Right ventricle myocardium superior (tissue), 1 donor: ENCODE measurements at places on chromosomes 4 and X. TPM values are rescaled to one million over a fixed set of nuclear protein-coding genes. Genes with fewer than 3 reads are reported as not detected.

ASIC5 gene
- total RNA-seq = not detected

- DNase-seq = peak; percentile 46
Observed at GRCh38 chr4:7307394-7308099, 115.2 kb downstream of the SORCS2 start.

DNA sequence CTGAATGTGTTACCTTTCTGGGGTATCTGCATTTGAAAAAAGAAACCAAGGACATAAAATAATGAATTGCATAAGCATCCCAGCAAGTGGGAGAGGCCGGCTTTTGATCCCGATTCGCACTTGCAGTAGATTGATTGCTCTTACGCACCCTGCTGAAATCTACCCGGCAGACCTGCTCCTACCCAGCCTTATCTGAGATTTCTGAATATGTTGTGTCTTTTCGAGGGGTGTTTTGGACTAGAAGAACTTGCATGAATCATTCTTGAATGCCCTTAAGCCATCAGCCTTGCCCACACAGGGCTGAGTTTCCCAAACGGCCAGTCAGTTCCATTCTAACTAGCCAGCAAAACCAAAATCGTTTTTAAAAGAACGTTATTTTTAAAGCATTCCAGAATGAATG lies 174.4 kb upstream of the BCOR start:
- DNase-seq = no peak

- DNase-seq = no peak
Observed at GRCh38 chr4:8010618-8011017, 71.0 kb upstream of the AFAP1 start.

XAGE2 gene
- not detected for total RNA-seq
